ENCODE measurements at places on chromosomes 16 and 17.
A peak's percentile ranks its signal among the peaks of the same experiment; 100 is the strongest.

- DNase-seq: no peak
Observed at GRCh38 chr17:16473044-16474011, 18.7 kb downstream of the LRRC75A start.

DNA sequence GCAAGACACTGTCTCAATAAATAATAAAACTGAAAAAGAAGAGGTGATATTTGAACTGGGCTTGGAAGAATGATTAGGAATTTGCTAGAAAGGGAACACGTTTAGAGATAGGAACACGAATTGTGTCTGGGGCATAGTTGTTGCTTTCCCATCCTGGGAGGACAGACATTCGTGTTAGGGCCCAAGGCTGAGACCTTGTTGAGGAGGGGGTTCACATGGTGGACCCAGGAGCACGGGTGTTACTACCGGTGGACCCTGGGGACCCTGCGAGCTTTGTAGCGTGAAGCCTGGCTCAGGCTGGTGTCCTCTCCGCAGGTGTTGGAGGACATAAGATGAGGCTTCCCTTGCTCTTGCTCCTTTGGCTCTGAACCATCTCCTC lies 1.2 kb downstream of the ACSF3 start:
- DNase-seq: no peak

DNA sequence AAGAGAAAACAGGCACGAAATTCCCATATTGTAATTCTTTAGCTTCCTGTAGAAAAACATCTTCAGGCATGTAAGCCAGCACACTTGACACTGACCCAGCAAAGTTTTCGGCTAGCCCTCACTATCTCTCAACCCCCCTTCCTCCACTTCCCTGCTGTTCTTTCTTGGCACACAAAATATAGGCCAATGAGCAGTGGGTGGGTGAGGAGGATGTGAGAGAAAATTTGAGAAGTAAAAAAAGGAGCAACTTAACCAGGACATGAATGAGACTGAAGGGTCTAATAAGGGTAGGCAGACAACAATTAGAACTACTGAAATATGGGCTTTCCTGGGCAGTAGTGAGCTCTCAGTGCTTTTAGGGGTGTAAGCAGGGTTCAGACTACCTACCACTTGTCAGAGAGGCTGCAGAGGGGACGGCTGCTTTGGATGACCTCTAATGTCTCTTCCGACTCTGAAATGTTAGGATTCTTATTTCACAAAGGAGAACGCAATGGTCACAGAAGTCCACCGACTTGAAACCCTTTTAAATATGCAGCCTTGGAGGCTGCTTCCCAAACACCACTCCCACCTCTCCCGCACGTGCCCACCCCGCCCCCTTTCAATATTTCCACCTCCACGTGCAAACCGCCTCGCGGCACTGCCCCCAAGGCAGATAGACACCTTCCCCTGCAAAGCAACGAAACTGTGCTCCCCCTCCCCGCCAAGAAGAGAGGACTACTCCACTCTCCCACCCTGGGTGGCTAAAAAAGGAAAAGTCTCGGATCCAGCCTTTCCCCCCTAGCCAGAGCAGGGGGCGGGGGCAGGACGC lies 889 bp downstream of the MBTD1 start:
- peak; percentile 59 for DNase-seq

- no peak for DNase-seq
Observed at GRCh38 chr17:32283745-32284201, 18.1 kb downstream of the RHBDL3 start.
